ENCODE measurements at places on chromosomes 4 and X.

- no peak for DNase-seq
Observed at GRCh38 chr4:3269105-3269927, 20.4 kb downstream of the MSANTD1 start.

GRCh38 chr4:25154594-25155265 is 5.5 kb downstream of the SEPSECS start:
- no peak for DNase-seq

DNA sequence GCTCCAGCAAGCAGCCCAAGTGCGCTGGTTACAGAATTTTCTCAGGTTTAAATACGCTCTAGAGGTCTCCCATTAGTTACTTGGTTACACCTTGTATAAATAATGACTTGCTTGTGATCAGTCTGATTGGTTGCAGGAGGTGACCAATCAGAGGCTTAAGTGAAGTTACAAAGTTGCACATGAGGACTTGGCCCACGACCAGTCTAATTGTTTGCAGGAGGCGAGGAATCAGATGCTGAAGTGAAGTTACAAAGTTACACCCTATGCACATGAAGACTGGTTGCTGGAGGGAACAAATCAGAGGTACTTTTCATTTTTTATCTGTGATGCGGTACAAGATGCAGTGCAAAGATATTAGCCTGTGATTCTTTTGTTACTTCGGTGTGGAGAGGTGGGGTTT is 80.7 kb downstream of the UBE2NL start:
- DNase-seq = no peak

GRCh38 chr4:148016063-148016637 is 284.3 kb downstream of the ARHGAP10 start:
- no peak for DNase-seq

DNA sequence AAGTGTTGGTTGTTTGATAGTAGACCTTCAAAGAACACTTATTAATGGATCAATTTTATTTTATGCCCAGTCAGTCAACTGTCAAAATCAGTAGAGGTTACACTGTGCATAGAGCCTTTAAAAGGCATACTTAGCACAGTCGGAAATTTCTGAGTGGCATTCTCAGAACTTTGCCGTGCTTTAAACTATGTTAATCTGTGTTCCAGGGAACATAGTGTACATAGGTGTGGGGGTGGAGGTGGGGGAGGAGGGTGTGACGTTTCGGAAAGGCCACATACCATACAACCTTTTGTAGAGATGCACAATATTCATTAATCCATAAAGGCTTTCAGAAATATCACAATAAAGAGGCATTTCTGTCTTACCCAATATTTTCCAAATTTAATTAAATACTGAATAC is 75.8 kb downstream of the RS1 start:
- no peak for DNase-seq

GRCh38 chr4:15901998-15902397 is 36.5 kb downstream of the FGFBP1 start:
- no peak for DNase-seq

DNA sequence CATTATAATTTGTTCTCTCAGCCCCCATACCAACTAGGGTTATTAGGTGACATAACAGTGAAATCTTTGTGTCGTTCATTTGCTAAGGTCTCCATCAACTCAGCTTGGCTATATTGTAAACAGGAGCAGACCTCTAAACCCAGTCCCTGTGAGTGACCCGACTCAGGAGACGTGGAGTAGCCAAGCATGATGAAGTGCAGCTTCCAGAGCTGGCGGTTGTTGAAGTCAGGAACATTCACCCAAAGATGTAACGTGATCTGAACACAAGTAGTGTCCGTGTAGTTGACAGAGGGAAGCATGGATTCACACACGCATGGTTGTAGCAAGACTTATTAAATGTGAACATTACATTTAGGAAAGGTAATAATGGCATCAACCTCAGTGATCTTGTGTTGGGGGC is 102.3 kb downstream of the FAM193A start:
- DNase-seq = no peak

DNA sequence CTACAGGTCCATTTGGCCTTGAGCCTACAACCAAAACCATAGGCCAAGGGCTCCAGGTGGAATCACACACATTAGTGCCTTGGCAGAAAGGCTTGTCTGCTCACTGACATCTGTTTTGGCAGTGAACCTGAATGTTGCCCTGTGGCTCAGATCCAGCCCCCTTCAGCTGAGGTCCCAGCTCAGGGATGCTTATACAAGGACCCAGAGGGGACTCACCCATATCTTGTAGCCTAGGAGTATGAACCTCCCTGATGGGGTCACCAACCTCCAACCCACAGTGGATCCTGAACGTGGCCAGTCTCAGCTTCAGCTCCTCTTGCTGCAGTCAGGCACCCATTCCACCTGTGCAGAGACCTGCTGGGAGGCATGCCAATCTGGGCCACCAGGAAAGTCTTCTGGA is 50.8 kb upstream of the HMX1 start:
- DNase-seq = no peak

GRCh38 chrX:9682456-9682855 is 83.2 kb downstream of the GPR143 start:
- DNase-seq = no peak

DNA sequence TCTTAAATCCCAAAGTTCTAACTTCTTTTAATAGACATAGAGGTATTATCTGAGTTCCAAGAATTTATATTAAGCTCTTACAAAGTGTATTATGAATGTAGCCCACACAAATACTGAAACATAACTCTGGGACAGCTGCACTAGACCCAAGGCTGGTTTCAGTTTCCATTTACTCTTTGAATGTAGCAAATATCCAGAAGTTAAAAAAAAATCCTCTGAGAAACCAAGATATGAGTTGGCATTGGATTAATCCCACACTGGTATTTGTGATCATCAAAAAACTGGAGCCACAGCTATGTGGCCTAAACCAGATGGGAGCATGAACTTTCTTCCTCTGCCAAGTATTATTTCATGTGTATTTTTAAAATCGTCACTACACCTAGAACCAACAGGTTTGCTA is 23.6 kb upstream of the SMPX start:
- DNase-seq = no peak

- DNase-seq = no peak
Observed at GRCh38 chrX:123590842-123591486, 141.9 kb downstream of the THOC2 start.

DNA sequence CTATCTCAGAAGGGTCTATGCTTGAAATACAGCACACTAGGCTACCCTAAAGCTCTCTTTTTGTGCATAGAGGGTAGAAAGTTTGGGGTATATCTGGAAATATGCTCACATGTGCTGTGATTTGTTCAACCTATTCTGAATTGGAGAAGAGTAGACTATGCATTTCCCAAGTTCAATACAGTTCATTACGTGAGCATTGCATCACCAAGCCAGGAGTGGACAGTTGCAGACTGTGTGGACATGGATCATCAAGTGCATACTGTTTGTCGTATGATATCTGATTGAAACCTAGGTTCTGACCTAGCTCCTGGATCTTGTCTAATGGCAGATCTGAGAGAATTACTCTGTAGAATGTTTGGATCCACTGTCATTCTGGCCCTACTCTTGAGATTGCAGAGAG is 161.1 kb downstream of the FRAS1 start:
- DNase-seq = no peak

DNA sequence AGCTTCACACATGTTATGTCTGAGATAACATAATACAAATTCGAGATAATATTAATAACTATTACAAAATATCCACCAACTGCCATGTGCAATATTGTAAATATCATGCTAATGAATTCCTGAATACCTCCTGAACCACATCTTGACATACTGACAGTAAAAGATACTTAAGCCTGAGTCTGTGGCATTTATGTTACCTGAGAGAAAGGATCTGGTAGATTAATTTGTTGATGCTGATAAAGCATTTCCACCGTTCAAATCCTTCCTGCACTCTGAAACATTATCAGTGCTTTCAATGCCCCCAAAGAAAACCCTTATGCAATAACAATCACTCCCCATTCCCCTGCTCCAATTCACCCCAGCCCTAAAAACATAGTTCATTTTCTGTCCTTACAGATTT is 38.8 kb upstream of the ADGRA3 start:
- DNase-seq = no peak

DNA sequence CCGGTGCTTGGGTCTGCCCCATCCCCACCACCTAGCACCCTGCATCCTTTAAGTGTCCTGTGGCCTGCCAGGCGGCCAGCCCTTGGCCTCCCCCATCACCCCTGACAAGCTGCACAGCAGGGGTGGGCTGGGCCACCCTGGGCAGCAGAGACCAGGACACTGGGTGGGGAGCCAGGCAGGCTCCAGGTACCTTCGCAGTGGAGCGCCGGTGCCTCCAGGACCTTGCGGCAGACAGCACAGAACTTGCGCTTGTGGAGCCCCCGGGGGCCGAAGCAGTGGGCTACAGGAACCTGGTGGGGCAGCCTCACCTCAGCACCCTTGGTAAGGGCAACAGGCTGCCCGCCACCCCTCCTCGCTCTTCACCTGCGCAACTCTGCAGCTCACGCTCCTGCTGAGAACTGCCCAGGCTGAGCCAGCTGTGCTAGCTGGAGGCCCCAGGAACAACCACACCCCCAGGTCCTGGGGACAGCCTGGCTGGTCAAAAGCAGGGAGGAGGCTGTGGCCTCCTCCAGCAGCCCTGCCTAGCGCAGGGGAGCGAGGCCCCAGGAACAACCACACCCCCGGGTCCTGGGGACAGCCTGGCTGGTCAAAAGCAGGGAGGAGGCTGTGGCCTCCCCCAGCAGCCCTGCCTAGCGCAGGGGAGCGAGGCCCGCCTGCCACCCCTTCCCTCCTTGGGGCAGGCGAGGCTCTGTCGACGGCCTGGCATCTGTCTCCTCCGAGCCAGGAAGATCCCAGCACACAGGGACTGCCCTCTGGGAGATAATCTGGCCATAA is 4.6 kb downstream of the DGKQ start:
- DNase-seq = no peak

GRCh38 chr4:172951679-172952451 is 216.7 kb upstream of the GALNT7 start:
- no peak for DNase-seq

GRCh38 chr4:1903035-1903434 is 31.8 kb downstream of the NSD2 start:
- no peak for DNase-seq

GRCh38 chrX:147570483-147570882 is 341.2 kb upstream of the FMR1 start:
- no peak for DNase-seq

DNA sequence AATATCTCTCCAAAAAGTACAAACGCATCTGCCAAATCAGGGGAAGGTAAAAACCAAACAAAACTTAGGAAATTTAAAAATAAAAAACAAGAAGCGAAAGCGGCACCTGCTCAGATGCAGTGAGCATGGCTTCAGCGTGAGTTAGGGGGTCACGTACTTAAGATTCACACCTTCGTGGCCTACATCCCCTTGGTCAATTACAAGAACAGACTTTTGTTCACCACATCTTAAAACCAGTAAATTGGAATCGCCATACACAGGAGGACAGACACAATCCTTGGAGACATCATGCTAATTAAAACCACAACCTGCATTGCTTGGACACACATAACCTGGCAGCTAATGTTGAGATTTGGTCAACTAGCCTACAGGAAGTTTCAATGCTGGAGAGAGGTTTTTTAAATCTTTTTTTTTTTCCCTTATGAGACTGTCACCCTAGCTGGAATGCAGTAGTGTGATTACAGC is 12.5 kb upstream of the SEL1L3 start:
- no peak for DNase-seq

- DNase-seq = no peak
Observed at GRCh38 chr4:130054908-130055307, 959.0 kb downstream of the C4orf33 start.

DNA sequence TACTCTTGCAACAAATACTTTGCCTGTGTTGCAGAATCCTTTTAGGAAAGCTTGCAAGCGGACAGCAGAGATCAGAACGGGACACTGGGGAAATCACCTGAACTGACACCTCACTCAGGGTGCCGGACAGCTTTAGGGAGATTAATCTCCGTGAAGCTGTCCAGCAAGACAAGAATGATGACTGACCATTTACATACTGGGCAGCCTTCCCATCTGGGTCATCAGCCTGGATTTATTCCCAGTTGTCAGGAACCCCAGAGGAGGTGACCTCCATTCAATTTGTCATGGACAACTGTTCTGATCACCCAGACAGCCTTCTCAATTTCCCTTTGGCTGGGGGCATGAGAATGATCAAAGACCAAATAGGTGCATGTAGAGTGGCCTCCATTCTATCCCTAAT is 93.0 kb upstream of the EGFL6 start:
- DNase-seq = no peak

GRCh38 chr4:31545755-31546154 is 825.6 kb downstream of the PCDH7 start:
- DNase-seq = no peak

DNA sequence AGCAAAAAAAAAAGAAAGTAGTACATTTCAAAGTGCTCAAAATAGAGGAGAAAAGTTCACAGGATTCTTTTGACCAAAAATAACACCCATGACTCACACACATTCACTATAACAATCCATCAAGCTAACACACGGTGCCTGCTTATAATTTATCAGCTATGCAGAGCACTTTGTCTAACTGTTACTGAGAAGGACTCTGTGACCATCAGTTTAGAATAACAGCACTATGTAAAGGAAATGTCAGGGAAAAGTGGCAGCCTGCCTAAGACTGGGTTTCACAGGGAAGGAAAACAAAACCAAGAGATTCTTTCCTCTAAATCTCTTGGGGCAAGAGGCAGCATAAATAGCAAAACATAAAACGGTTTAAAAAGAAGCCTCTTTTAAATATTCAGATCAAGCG is 54.8 kb downstream of the CCDC149 start:
- no peak for DNase-seq

DNA sequence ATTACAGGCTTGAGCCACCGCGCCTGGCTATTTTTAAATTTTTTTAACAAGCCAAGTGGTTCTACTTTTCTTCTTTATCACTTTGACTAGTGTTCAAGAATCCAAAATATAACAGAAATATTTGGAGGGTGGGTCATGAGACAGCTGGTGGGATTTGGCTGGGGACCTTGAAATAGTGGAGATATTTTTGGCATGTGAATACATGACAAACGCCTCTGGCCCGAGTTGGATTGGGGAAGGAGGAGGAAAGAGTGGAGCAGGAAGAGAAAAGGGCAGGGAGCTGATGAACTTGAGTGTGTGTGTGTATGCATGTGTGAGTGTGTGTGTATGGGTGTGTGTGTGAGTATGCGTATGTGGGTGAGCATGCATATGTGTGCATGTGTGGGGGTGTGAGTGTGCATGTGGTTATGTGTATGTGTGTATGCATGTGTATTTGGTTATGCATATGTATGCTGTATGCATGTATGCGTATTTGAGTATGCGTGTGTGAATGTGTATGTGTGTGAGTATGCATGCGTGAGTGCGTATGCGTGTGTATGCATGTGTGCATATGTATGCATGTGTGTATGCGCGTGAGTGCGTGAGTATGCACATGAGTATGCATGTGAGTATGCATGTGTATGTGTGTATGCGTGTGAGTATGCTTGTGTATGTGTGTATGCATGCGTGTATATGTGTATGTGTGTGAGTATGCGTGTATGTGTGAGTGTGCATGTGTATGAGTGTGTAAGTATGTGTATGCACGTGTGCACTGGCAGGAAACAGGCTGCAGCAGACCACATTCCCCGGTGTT is 49.6 kb downstream of the JADE1 start:
- DNase-seq = no peak

DNA sequence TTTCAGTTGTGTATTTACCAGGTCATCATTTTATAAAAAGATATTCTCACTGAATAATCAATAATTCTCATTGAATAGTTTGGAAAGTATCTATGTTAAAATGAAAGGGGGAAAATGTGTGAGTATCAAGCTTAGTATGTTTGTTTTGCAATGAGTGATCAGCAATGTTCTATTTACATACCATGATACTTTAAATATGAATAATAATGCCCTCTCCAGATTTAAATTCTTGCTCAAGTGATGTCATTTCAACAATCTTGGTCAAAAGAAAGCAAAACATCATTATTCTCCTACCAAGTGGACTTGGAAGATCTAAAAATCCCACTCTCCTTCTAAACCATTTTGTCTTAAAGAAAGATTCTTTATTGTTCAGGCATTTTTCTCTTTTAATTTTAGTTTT is 42.1 kb upstream of the ANKRD50 start:
- no peak for DNase-seq
